ENCODE measurements at places on chromosomes 6 and 20.

DNA sequence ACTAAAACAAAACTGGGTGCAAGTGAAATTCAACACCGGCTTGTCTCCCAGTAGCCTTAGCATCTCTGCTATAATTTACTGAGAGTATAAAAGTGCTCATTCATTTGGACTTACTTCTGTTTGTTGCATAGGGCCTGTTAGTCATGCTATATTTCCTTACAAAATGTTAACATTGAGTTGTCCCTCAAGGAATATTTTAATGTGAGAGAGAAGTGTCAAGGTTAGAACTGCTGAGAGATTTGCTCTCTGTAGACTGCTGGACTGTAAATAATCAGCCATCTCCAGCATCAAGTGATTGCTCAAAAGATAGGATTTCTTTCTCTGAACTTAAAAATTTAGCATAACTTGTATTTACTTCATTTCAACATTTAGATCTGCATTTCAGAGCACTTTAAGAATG is 328.5 kb upstream of the AGPAT4 start:
- no peak for DNase-seq

- DNase-seq, result no peak
Observed at GRCh38 chr6:150202404-150202803, 59.6 kb downstream of the PPP1R14C start.

GRCh38 chr6:119791736-119792135 is 442.2 kb upstream of the MAN1A1 start:
- no peak for DNase-seq

GRCh38 chr6:33313709-33314514 is at the start of gene TAPBP:
Gene TAPBP, minus strand, starts transcription at chr6:33314078. Its CDS starts 37 bp downstream, at chr6:33314041.
- peak; percentile 18 for DNase-seq

DNA sequence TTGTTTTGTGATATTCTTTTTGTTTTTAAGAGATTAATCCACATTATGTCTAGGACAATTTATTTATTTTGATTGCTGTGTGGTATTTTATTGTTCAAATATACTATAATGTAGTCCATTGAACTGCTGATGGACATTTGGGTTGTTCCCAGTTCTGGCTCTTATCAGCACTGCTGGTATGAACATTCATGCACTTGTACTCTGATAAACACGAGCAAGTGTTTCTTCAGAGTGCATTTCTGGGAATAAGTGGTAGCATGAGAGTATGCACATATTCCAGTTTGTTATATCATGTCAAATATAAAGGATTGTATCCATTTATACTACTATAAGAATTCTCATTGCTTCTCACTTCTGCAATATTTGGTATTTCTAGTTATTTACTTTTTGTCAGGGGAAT is 7.1 kb downstream of the CALHM6 start:
- no peak for DNase-seq

- DNase-seq, result no peak
Observed at GRCh38 chr6:7234547-7234946, 78.5 kb downstream of the SSR1 start.

Measured in COR-L47 (cell line).